Spleen (tissue), 13 donors: ENCODE measurements at places on chromosomes 7 and 10.

DNA sequence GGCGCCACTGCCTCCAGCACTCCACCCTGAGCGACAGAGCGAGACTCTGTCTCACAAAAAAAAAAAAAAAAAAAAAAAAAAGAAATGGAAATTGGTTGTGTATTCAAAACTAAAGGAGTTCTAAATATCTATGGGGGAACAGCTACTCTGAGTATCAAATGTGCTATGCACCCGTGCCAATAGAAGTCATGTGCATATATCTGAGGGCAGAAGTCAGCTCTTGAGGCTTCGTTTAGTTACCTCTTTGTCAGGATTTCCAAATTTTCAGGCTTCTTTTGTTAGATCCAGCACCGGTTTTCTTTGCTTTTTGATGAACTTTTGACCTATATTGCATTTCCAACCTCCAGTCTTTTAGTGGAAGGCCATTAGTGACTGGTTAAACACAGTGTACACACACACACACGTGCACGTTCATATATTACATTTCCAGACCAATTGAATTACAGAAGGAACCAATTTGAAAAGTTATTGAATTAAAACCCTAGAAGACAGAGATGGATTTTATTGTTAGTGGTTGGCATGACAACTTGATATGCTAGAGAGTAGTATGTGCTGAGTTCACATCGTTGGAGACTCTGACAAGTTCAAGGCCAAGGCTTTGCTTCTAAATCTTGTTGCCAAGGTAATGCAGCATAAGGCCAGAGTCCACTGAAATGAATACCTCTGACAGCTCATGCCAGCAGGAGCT lies 33.1 kb upstream of the ADD3 start:
- no peak for DNase-seq

DNA sequence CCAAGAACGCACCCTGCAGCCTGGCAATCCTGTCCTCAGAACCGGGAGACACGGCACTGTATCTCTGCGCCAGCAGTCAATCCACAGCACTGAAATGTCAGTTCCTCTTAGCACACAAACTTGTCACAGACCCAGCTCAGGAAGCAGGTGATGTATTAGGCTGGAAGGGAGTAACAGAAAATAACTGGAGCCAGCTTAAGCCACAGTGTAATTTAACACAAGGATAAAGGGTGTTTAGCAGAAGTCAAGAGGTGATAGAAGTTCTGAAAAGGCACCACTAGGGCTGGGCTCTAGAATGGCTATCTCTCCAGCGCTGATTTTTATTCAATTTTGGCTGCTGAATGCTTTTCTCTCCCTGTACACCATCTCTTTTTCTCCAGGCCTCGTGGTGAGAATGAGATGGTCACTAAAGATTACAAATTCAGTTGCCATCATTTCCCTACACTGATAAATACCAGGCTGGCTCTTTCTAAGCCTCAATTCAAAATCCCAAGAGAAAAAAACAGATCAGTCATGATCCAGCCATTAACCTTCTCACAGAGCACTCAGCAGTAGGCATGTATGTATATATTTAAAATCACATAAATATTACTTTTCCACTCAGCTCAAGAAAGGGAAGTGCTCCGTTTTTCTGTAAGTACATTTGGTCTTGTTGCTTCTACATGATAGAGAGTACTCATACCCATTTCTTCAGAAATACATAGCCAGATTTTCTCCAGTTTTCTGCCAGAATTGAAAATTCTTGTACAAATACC lies 102.7 kb upstream of the PRSS1 start:
- no peak for DNase-seq

GRCh38 chr7:107856806-107857540 lies 34.0 kb upstream of the DLD start:
- DNase-seq: no peak

GRCh38 chr10:32893434-32893833 lies 64.6 kb downstream of the ITGB1 start:
- no peak for DNase-seq

- DNase-seq: no peak
These were observed 213.8 kb downstream of the AHR start for GRCh38 chr7:17512181-17512675.

GRCh38 chr7:121369462-121369861 lies 26.6 kb downstream of the FAM3C start:
- no peak for DNase-seq

- no peak for DNase-seq
These were observed 2.4 kb upstream of the VDAC2 start for GRCh38 chr10:75208181-75208580.

GRCh38 chr7:138690495-138690894 lies 10.7 kb downstream of the SVOPL start:
- no peak for DNase-seq

DNA sequence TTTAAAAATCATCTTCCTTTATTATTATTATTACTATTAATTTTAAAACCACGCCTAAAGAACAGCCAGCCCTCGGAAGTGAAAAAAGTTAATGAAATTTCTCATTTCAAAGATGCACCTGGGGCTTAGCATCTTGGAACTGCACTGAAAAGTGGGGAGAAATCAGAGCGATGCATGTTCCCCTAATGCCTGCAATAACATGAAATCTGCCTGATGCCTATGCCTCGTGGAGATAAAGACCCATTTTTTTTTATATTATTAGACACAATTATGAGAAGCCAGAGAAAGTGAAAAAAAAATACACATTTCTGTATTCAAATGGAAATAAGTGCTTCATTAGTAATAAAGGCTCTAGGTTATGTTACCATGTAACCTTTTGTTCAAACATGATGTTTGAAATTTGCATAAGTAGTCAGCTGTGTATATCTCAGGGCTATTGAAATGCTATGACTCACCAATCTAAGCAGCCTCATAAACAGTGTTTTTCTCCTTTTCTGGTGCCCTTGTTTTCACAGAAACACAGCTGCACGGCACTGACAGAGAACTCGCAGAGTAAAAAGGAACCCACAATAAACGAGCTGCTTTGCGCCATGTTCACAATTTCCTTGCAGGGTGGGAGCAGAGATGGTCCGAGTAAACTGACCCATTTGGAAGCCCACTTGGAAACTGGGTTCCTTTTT lies 175.8 kb upstream of the PRKCQ start:
- DNase-seq: no peak

GRCh38 chr10:33382921-33383713 lies 48.6 kb upstream of the NRP1 start:
- no peak for DNase-seq

GRCh38 chr7:151133986-151134742 lies 33.3 kb downstream of the GBX1 start:
- peak; percentile 70 for DNase-seq

- no peak for DNase-seq
These were observed 116.9 kb upstream of the PCGF5 start for GRCh38 chr10:91103384-91104192.

DNA sequence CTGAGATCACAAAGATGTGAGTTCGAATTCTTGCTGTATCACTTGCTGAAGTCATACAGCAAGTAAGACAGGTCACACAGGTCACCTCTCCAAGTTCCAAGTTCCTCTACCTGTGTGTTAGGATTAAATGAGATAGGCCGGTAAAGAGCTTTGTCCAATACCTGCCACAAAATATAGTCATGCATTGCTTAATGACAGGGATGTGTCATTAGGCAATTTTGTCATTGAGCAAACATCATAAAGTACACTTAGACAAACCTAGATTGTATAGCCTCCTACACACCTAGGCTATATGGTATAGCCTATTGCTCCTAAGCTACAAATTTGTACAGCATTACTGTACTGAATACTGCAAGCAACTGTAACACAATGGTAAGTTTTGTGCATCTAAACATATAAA lies 469.4 kb downstream of the KCNMA1 start:
- DNase-seq: no peak

DNA sequence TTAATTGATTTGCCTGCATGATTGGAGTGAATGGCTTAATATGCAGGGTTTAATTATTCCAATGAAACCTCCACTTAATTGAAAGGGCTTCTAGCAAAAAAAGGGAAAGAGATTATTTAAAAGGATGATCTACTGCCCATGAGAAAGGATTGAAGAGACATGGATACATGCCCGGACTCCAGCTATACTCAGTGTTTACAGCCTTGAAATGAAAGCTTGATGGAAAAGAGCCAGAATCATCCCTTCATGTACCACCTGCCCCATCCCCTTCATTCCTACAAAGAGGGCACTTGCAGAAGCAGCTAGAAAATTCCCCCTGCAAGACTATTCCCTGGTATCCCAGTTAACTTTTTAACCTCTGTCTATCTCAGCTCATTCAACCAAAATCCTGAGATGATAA lies 78.4 kb downstream of the CARD11 start:
- no peak for DNase-seq

DNA sequence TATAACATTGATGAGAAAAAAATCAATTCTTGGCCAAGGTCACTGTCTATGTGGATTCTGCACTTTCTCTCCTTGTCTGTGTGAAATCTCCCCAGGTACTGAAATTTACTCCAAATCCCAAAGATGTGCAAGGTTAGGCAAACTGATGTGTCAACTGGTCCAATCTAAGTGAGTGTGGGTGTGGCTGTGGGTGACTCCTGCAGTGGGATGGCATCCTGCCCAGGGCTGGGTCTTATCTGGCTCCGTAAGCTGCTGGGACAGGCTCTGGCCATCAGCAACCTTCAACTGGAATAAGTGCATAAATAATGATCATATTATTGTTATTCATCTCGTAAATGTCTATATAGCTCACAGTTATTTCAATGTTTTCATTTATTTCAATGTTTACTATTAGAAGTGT lies 79.3 kb downstream of the JCAD start:
- DNase-seq: no peak

- DNase-seq: no peak
These were observed 62.1 kb upstream of the LYZL2 start for GRCh38 chr10:30691639-30692015.
